Activated gamma-delta T cell treated with Interleukin-2 at 50 U/mL for 16 hours (primary cell): ENCODE measurements at places on chromosomes 7 and 10.
A peak's percentile ranks its signal among the peaks of the same experiment; 100 is the strongest.

GRCh38 chr7:37028909-37029440, 304.7 kb upstream of the AOAH start:
- no peak for DNase-seq

DNA sequence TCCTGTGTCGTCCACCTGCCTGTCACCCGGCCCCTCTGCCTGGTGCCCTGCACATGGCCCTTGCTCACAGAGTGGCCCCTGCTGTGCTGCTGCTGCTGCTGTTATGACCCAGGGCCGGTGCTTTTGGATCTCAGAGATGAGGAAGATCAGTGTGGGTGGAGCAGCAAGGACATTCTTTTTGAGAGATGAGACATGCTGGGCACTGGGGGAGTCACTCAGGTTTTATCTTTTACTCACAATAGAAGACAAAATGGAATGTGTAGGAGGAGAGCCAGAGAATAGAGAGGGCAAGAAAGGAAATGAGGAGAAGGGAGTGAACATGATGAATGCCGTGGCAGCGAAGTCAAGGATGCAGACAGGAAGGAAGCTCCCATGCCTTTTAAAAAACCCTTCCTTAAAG, 611.5 kb upstream of the DPP6 start:
- no peak for DNase-seq

DNA sequence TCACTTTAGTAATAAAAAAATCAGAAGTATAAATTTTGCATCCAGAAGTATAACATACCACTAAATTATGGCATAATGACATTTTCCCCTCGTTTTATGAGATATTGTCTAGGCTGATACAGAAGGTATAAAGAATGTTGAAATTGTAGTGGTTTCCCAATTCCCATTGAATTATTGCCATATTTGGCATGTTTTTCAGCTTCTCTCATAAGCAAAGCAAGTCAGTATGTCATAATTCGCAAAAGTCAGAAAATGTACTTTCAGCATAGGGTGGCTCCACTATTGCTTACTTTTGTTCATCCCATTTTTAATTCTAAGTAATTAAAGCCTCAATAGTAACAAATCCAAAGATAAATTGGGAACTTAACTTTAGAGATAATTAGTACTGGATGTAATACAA, 19.7 kb upstream of the PTPRZ1 start:
- no peak for DNase-seq

DNA sequence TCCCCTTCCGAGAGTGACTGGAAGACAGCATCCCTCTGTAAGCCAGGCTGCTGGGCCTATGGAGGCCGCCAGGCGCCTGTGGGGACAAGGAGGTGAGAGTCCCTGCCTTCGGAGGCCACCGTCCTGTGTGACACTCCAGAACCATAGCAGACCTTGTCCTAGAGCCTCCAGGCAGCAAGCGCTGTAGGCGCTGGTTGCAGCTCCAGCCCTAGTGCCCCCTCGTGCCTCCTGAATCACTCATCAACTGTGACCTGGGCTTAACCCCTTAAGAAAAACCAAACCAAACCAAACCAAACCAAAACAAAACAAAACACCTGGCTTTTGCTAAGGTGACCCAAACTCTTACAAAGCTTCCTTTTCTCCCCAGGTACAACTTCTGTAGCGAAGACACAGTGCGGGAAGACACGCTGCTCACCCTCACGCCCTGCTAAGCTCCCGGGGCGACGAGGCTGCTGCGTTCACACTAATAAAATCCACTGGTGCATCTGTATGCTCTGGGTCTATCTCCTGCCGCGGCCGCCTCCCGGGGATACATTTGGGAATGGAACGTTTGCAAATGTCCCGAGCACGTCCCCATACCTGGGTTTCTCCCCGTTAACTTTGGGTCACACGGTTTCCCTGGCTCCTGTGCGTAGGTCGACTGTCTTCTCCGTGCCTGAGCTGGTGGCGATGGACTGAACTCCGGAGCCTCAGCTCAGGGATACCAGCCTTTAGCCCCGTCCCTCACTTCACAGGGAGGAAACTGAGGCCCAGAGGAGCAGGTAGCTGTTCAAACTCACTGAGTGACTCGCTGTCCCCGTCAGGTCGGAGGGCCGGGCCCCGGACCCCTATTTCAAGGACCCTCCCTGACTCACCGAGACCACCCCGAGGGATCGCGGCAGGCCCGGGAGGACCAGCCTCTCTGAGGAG, 11.8 kb upstream of the PNLIPRP2 start:
- no peak for DNase-seq

DNA sequence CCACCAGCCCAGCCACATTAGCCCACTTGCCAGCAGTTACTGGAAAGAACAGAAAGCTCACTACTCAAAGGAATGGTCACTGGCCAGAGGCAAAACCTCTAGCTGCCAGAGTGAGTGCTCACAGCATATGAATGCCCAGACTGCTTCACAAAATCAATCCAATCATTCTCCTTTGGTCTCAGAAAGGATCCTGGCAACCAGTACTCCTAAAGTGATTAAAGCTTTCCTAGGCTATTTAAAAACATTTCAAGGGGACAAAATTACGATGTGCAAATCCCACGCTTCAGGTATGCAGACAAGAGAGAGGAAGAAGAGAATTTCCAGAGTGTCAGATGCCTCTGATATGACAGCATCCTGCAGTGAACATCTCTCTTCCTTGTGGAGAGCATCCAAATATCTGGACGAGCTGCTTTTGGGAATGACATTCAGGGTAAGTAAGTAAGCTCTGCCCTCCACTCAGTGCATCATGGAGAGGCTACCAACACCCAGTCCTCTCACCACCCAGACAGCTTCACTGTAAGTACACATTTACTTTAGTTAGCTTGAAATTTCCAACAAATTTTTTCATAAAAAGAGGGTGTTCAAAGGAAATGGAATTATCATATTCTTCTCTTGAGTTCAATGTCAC, 25.1 kb downstream of the ICA1 start:
- DNase-seq: no peak

- no peak for DNase-seq
Measured at GRCh38 chr7:54345746-54346145, 196.4 kb upstream of the VSTM2A start.

DNA sequence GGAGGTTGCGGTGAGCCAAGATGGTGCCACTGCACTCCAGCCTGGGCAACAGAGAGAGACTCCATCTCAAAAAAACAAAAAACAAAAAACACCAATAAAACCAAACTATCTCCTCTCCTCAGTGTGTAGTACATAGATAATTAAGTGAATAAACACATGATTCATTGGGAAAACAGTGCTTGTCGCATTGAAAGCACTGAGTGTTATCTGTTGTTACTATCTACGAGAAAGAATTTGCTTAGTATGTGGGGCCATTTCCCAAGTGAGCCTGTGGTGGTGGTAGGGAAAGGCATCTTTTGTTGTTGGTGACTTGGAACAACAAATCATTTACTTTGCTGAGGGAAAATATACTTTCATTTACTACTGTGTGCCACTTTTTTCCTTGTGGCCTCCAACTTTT, 42.6 kb downstream of the RSBN1L start:
- no peak for DNase-seq

DNA sequence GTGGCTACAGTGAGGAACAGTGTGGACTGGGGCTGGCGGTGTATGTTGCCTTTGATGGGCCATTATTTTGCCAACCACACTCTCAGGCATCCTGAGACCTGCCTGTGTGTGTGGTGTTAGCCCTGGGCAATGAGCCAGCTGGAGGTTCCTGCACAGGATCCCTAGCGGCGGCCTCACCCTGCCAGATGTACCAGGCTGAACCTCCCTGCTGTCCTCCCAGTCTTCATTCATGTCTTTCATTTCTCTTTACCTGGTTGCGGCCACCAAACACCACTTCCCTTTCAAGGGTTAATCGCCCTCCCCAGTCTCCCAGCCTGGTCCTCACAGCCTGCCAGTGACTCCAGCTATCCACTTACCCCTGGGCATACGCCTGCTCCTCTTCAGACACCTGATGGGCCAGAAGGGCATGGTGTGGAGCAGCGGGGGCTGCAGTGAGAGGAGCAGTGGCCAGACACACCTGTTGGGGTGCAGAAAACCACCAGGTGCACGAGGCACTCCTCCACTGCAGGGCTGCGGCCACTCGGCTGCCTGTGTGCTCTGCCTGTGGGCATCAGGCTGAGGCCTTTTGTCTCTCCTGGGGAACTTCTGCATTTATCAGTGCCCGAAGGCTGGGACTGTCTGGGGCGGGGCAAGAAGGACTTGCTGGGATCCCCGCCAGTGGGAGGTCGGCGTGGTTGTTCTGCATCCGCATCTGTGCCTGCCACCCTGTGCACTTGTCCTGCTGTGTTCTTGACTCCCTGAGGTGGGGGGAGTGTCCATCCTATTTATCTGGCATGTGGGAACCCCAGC, 111.6 kb downstream of the ARHGAP22 start:
- no peak for DNase-seq

DNA sequence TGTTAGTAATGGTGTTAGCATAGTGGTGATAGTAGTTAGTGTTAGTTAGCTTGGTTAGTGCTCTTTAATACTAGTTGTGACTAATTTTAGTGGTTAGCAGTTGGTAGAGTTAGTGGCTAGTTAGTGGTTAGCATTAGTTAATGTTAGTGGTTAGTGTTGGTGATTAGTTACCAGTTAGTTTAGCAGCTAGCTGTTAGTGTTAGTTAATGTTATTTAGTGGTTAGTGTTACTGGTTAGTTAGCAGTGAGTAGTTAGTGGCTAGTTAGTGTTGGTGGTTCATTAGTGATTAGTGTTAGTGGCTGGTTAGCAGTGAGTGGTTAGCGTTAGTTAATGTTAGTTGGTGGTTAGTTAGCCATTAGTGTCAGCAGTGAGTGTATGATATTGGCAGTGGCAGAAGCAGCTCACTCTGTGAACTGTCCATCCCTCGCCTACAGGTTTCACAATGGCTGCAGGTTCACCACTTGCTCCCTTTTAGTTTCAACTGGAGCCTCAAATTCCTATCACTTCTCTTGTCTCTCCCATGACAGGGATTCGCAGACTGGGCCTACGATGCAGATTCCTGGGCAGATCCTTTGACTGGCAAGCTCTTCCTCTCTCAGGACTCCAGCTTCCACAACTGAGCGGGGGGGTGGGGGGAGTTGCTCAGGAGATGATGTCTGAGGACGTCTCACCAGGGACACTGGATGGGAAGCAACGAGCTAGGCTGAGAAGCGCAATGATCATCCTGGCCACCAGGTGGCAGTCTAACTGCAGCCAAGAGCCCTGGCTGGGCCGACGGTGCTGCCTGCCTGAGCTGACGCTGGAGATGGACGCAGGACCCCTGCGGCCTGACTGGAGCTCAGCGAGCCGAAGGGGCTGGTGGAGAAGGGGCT, 19.5 kb downstream of the GHRHR start:
- DNase-seq: peak; percentile 71
